ENCODE measurements at places on chromosomes 16 and 17.

- no peak for DNase-seq
These were observed 1.3 kb downstream of the SNN start for GRCh38 chr16:11669380-11670146.

- no peak for DNase-seq
These were observed 15.1 kb downstream of the ADCY7 start for GRCh38 chr16:50281391-50282009.

GRCh38 chr16:2386990-2387389 lies 42.3 kb upstream of the CCNF start:
- DNase-seq = no peak

GRCh38 chr16:85999778-86000177 lies 100.8 kb downstream of the IRF8 start:
- no peak for DNase-seq

DNA sequence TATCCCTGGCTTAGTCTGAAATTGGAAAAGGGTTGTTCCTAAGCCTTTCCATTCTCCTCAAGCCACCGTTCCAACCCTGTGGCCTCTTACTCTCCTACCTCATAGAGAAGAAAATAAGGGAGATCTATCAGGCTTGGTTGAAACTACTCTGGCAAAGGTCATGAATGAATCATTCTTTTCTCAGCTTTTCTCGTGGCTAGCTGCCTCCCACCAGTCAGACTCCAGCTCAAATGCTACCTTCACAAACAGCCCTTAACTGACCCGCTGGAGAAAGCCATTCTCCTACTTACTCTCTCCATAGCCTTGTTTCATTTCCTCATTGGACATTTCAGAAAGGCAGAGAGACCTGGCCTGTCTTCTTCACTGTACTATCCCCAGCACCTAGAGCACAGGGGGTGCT lies 8.9 kb downstream of the MYH10 start:
- DNase-seq = no peak

- DNase-seq = no peak
These were observed 3.1 kb downstream of the ERI2 start for GRCh38 chr16:20803192-20803560.

- peak; percentile 10 for DNase-seq
These were observed 252.3 kb downstream of the SNX29 start for GRCh38 chr16:12228602-12229499.

GRCh38 chr16:80174416-80174815 lies 366.4 kb upstream of the DYNLRB2 start:
- DNase-seq = no peak

DNA sequence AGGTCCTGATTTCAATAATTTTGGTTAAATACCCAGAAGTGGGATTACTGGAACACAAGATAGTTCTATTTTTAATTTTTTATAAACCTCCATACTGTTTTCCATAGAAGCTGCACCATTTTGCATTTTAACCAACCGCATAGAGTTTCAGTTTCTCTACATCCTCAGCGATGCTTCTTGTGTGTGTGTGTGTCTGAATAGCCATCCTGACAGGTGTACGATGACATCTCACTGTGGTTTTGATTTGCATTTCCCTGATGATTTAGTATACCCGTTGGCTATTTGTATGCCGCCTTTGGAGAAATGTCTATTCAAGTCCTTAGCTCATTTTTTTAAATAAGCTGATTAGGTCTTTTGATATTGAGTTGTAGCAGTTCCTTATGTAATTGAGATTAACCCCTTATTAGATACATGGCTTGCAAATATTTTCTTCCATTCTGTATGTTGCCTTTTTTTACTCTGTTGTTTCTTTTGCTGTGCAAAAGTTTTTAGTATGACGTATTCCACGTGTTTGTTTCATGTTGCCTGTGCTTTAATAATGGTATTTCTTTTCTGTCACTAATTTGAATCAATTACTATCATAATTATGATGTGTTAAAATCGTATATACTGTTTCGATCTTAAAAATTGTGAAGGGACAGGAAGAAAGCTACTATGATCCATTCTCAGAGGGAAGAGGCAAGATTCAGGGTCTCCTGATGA lies 227.2 kb upstream of the MON1B start:
- no peak for DNase-seq

GRCh38 chr16:65319621-65320231 lies 197.9 kb upstream of the CDH11 start:
- no peak for DNase-seq

DNA sequence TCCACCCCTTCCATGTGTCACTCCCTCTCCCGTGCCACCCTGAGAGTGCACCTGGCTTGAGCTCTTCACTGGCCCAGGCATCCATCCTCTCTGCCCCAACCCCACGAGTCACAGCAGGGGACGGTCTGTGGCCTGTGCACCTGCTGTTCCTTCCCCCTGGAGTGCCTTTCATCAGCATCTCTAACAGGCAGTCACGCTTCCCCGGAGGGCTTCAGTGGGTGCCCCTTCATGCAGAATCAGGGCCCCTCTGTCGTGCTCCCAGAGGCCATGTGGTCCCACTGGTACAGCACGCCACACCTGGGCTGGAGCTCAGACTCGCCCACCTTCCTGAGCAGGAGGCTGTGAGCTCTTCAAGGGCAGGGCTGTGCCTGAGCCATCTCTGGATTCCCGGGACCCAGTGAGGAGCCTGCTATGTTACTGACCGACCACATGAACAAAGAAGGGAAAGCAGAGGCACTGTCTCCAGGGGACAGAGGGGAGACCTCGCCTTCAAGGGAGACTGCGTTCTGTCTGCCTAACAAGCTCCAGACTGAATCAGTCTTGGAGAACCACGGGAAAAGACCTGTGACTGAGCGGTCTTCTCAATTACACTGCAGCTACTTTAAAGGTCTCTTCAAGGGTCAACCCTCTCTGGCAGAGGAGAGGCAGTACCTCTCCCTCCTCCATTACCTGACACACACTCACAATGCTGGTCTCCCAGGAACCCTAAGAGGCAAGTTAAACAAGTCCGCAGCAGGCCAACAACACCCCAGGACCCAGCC lies 78.8 kb upstream of the DOC2B start:
- DNase-seq = no peak

Measured in stimulated activated CD4-positive, alpha-beta T cell treated with anti-CD3 and anti-CD28 coated beads, Interleukin-15, amount 100 ng/mL, for 48 hours (primary cell).